SK-N-SH (cell line): ENCODE measurements at places on chromosomes 12 and 14. TPM values are rescaled to one million over a fixed set of nuclear protein-coding genes. Genes with fewer than 3 reads are reported as not detected.

DNA sequence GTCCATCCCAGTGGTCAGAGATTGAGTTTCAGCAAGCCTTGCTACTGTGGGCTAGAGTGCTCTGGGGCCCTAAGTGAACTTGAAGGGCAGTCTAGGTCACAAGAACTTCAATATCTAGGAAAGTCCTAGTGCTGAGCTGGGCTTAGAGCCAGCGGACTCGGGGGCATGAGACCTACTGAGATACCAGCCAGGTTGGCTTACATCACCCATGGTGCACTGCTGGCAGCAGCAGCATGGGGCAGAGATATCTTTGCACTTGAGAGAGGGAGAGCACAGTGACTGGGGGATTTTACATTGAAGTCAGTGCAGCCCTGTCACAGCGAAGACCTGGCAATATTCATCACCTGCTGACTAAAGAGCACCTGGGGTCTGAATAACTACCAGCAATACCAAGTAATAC lies 158.3 kb upstream of the PRKD1 start:
- no peak for DNase-seq

- DNase-seq, result no peak
These were observed 53.6 kb downstream of the RTN1 start for GRCh38 chr14:59816941-59817340.

- DNase-seq, result no peak
These were observed 165.9 kb downstream of the DERA start for GRCh38 chr12:16076970-16077522.

DNA sequence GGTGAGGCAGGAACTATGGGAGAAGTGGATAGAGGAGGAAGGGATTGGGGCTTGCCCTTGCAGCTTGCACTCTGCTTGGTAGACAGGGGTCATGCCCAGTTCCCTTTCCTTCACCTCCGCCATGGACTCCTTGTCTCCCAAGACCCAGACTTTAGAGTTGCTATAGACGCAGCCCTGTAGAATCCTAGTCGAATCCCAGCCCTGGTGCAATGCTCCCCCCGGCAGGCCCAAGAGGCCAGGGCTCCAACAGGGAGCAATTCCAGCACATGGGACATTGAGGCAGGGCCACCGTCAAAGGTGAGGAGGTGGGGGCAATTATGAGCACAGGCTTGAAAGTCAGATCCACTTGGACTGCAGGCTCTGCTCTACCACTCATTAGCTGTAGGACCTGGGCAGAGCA lies 29.5 kb upstream of the BCDIN3D start:
- DNase-seq, result no peak

DNA sequence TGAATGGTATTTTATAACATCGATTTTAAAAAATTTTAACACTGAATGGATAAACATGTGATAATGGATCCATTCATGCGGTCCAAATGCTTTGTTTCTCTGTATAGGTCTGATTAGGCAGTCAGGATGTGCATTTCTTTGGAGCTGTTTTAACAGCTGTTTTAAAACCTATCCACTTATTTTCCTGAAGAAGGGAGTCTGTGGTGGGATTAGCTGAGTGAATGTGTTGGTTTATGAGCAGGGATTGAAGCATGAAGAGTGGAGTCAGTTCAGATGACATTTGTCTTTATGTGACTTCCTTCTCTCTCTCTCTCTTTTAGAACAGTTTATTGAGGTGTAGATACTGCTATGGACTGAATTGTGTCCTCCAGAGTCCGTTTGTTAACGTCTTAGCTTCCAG lies 37.7 kb downstream of the GLT8D2 start:
- no peak for DNase-seq

- no peak for DNase-seq
These were observed 74.0 kb upstream of the G2E3 start for GRCh38 chr14:30484976-30485375.

GRCh38 chr14:68401317-68401716 lies 391.6 kb downstream of the ZFP36L1 start:
- no peak for DNase-seq

KCNC2 gene
- not detected in 2 replicates for polyA plus RNA-seq

CCND2 gene
- not detected in 2 replicates for polyA plus RNA-seq
